Mucosa of gallbladder (tissue), 1 donor: ENCODE measurements at places on chromosomes 1 and 21. TPM values are rescaled to one million over a fixed set of nuclear protein-coding genes. Genes with fewer than 3 reads are reported as not detected.
A peak's percentile ranks its signal among the peaks of the same experiment; 100 is the strongest.

DNA sequence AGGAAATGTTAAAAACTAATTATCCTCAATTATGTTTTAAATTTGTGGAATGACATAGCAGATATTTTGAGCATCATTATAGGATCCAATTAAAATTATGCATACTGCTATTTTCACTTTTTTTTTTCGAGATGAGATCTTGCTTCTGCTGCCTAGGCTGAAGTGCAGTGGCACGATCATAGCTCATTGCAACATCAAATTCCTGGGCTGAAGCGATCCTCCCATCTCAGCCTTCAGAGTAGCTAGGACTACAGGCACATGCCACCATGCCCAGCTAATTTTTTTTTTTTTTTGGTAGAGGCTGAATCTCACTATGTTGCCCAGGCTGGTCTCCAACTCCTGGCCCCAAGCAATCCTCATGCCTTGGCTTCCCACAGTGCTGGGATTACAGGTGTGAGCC is 11.3 kb upstream of the SLC1A7 start:
- no peak for DNase-seq

DNA sequence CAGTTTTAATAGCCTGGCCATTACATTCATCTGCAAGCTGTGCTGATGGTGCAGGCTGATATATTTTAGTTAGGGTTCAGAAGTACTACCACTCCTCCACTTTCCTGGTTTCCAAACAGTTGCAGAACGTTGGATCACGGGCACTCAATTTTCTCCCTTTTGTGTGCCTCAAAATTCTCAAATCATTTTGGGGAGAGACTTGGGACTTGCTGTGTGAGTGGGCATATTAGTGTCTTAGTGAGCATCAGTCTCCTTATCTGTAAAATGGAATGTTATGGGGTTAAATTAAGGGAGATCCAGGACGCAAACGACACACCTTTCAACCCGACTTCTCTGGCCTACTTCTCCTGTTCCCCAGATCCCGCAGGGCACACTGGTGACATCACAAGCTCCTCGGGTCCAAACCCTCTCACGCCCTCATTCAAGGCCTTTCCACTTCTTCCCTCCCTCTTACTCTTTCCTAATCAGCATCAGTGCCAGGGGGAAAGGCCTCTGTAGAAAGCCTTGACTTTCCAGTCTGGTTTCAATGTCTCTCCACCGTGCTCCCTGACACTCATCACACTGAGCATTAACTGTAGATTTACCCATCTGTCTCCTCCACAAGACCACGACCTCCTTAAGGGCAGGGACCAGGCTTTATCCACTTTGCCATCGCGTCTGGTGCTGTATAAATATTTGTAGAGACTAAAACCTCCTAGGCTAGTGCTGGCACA is 1.2 kb downstream of the PIGP start:
- peak; percentile 22 for DNase-seq

GRCh38 chr1:17711941-17712340 is 43.2 kb upstream of the ACTL8 start:
- no peak for DNase-seq

The HSPB7 gene
- total RNA-seq = 187 TPM

GRCh38 chr1:165659581-165659895 is 28.5 kb downstream of the MGST3 start:
- DNase-seq = no peak

DNA sequence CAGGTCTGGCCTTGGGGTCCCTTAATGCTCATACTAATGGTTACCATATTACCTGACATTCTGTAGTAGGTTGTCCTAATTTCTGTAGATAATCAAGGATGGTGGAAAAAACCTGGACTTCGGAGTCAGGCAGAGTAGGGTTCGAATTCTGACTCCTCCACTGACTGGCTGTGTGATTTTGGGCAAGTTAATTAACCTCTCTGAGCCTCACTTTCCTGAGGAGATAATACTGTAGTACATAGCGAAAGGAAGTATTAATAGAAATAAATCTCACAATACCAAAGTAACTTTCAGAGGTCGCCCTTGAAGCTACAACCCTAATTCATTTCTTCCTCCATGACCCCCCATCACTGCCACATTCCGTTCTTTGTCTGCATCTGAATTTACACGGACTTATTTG is 72.9 kb downstream of the KCNN3 start:
- no peak for DNase-seq

- no peak for DNase-seq
Measured at GRCh38 chr21:39666681-39667315, 54.1 kb downstream of the B3GALT5 start.

- peak; percentile 17 for DNase-seq
Measured at GRCh38 chr1:118960026-118960561, 28.0 kb downstream of the TBX15 start.

The LCE1C gene
- not detected for total RNA-seq

GRCh38 chr1:106747232-106747631 is 309.2 kb upstream of the PRMT6 start:
- no peak for DNase-seq

DNA sequence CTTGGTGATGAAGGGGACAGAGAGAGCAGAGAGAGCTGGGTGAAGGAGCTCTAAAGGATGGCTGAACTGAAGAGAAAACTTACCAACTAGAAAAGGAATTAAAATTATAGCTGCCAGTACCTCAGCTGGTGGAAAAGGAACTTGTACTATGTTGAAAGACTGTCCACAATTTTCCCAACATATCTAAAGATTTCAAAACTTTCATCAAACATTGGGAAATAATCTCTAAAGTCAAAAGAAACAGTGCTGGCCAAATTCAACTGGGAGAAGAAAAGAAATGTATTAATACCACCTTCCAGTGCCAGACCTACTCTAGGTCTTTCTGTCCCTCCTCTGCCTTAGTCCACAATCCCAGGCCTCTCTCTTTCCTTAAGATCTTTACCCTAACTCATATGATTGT is 6.1 kb downstream of the SMG5 start:
- DNase-seq = no peak

The PLA2G2F gene
- total RNA-seq = 0.92 TPM

DNA sequence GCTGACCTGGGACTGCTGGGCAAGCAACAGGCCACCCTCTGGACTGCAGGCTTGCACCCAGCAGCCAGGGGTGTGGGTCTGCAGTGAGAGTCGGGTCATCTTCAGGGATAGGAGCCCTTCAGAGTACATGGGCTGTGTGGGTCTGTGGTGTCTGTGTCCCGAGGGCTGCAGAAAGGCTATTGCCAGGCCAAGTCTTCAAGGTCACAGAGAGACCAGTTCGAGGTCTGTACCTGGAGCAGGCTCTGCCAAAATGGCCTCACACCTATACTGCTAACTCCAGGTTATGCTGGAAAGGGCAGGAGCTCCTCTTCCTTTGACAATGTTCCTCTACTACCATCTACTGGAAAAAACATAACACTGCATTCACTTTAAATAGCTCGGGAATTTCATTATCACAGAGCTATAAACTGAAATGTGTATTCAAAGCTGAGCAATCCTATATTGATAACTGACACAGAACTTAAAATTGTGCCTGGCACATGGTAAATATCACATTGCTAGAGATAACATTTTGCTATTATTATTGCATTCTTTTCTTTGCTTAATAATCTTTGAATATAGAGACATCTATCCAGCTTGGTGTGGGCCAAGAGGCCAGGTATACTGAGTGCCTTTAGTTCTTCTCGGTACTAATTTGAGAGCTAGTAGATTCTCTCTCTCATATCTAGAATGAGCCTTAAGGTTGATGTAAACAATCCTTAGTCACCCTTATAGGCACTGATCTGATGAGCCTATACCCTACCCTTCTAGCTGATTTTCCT is 6.9 kb upstream of the DNAH14 start:
- DNase-seq = no peak

The SPRR1A gene
- total RNA-seq = not detected

DNA sequence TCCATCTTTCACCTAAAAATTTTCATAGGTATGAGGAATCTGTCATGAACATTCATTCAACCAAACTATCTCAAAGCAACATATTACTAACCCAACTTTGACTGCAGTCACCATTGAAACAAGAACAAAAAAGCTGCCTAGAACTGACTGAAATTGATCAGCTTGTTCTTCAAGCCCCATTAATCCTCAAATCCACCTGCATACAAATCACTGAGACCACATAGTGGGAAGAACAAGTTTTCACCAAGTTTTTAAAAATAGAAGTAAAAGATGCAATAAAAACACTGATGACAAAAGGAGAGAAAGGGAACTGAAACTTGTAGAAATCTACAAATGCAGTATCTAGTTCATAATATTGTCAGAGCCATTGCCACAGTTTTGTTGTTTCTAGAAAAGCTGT is 6.1 kb downstream of the SORT1 start:
- DNase-seq = no peak

DNA sequence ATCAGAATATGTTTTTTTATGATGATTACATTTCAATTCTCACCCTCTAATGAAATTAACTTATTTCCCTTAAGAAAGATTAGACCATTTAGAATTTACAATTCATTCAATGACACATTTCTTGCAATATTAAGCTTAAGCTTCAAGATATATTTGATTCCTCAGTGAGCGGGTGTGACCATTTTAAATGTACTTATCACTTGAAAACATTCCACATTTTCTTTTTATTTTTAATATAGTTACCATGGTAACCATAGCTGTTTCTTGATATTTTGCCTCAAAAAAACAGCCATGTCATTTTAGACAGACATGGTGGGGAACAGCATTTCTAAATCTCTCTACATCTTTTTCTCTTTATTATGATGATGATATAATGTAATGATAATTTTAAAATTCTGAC is 1029.0 kb upstream of the B3GALT2 start:
- DNase-seq = no peak
